ENCODE measurements at places on chromosomes 5 and 9.

- H3K27ac ChIP-seq: no peak overlapping the region
- DNase-seq: no peak
These were observed 195.6 kb downstream of the SPOCK1 start for GRCh38 chr5:137303509-137303908.

DNA sequence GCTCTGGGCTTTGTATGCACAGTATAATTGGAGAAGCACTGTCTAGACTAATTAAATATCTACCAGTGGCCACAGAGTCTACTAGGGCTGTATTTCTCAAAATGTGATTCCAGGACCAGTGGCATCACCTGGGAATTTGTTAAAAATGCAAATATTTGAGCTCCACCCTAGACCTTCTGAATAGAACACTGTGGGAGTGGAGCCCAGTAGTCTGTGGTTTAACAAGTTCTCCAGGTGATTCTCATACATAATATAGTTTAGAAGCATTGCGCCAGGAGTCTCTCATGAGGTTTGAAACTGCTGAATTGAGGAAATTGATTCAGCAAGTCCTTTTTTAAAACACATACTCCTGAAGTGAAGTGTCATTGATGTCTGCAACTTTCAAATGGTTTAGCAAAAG lies 74.7 kb downstream of the FCHO2 start:
- no peak overlapping the region for H3K4me3 ChIP-seq
- H3K27me3 ChIP-seq: no peaks in the 10 kb centered on the region
- peaks cover 17% of the 10 kb centered on the region for H3K36me3 ChIP-seq
- no peak for DNase-seq

GRCh38 chr9:89770531-89771174 lies 165.8 kb downstream of the GADD45G start:
- no peak for DNase-seq
- peaks cover 34% of the 10 kb centered on the region for H3K27me3 ChIP-seq
- H3K36me3 ChIP-seq: peaks cover 4% of the 10 kb centered on the region
- H3K4me3 ChIP-seq: no peak overlapping the region
- no peaks in the 10 kb centered on the region for H3K4me1 ChIP-seq
- no peak overlapping the region for H3K27ac ChIP-seq

DNA sequence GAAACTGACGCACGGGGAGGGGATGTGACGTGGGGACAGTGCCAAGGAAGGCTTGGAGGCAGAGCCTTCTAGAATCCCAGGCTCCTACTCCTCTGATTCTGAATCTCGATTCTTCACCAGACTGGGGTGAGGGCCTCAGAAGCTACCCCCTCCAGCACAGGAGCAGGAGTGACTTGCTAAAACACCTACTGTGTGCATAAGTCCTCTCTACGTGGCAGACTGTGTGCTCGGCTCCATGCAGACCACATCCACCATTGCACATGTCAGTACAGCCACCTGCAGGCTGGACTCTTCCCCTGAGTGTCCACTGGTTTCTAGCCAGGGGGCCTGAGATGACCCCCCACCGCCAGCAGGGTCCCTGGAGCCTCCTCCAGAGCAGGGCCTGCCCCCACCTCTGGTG lies 71.2 kb upstream of the SARDH start:
- no peak for DNase-seq
- H3K27ac ChIP-seq: no peak overlapping the region
- no peaks in the 10 kb centered on the region for H3K4me1 ChIP-seq
- H3K27me3 ChIP-seq: no peaks in the 10 kb centered on the region
- H3K36me3 ChIP-seq: no peaks in the 10 kb centered on the region

GRCh38 chr5:125612181-125612721 lies 811.0 kb upstream of the GRAMD2B start:
- H3K36me3 ChIP-seq: no peaks in the 10 kb centered on the region
- no peak overlapping the region for H3K27ac ChIP-seq
- H3K27me3 ChIP-seq: no peaks in the 10 kb centered on the region
- H3K4me3 ChIP-seq: no peak overlapping the region
- H3K4me1 ChIP-seq: no peaks in the 10 kb centered on the region
- no peak for DNase-seq

DNA sequence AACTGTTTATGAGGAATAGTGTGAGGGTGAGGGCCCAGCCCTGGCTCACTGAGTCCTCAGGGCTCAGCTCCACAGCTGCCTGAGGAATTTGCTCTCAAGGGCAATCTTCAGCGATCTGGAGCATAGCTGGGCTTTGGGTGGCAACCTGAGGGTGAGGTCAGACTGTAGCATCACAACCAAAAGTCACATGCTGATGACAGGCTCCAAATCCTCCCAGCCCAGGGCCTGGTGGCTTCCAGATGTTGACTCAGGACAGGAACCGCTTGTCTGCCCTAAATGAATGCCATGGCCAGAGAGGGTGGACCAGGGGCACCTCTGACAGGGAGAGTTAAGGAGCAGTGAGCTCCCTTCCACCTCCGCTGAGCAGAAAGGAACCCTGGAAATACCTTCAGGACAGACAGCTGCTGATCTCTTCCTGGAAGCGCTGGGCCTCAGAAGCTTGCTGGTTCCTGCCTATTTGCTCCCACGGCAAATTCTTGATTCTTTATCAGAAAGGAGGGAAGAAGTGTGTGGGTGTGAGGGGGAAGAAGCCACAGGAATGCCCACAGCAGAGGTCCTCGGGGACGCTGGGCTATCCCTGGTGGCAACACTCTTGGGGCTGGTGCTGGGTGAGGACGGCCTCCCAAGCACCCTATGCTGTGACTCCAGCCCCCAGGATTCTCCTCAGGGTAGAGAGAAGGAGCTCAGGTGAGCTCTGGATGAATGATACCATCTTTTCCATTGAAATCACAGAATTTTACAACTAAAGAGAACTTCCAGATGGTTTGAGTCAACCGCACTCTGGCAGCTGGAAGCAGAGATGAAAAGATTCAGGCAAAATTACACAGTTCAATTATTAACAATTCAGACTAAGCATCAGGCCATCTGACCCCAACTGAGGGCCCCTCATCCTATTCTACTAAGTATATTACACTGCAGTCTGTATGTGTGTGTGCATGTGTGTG lies 13.8 kb upstream of the CTSL start:
- H3K4me3 ChIP-seq: no peak overlapping the region
- H3K4me1 ChIP-seq: no peaks in the 10 kb centered on the region
- H3K27me3 ChIP-seq: peaks cover 29% of the 10 kb centered on the region
- no peaks in the 10 kb centered on the region for H3K36me3 ChIP-seq
